ENCODE measurements at places on chromosomes 2 and 18.

- peak; percentile 14 for DNase-seq
Measured at GRCh38 chr2:100588071-100588786, 25.4 kb downstream of the PDCL3 start.

GRCh38 chr2:109331896-109332848, 203.2 kb downstream of the SH3RF3 start:
- DNase-seq = no peak

DNA sequence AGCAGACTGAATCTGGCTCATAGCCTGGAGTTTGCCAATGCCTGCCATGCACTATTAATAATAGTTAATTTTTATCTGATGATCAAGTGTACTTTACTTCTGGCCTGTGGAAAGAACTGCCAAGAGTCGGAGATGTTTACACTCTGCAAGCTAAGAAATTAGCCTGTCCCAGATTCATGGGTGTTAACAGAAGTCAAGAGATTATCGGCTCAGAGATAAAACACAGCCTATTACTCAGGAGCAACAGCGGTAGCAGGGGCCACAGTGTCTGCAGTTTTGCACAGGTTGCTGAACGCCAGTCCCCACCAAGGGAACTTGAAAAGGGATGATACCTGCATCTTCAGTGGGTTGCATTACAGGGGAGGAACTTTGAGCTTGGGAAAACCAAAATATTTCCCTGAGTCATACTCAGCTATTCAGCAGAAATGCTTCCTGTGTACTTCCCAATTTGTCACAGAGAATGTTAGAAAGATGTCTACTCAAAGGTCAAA, 4.3 kb upstream of the ADI1 start:
- DNase-seq = no peak

DNA sequence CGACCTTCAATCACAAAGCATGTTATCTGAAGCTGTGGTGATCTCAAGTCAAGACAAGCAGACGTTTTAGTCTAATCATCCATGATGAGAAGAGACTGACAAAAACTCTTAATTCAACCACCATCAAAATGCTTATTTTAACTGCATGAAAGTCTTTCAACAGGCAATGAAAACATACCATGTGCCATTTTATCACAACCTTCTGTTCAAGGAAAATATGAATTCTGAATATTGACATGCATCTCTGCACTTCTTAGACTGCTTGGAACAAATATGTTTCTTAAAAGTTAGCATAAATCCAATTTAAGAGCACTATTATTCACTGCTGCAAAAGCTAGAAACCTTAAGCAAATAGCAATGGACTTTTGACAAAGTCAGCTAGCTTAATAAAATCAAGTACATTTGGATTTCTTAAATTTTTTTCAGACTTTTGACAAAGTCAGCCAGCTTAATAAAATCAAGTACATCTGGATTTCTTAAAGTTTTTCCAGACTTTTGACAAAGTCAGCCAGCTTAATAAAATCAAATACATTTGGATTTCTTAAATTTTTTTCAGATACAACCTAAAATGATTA, 70.9 kb downstream of the OLA1 start:
- DNase-seq = no peak

GRCh38 chr18:13614641-13615288, 111.6 kb downstream of the FAM210A start:
- DNase-seq = no peak

GRCh38 chr18:63181706-63182309, 137.8 kb downstream of the BCL2 start:
- DNase-seq = no peak

GRCh38 chr2:75772908-75773630, 62.4 kb upstream of the GCFC2 start:
- DNase-seq = no peak

GRCh38 chr2:160721089-160722040, 227.8 kb upstream of the RBMS1 start:
- DNase-seq = peak; percentile 51

- DNase-seq = peak; percentile 91
Measured at GRCh38 chr18:48548011-48548771, 9.4 kb downstream of the CTIF start.

GRCh38 chr2:231212329-231212845, 14.0 kb downstream of the ARMC9 start:
- no peak for DNase-seq

DNA sequence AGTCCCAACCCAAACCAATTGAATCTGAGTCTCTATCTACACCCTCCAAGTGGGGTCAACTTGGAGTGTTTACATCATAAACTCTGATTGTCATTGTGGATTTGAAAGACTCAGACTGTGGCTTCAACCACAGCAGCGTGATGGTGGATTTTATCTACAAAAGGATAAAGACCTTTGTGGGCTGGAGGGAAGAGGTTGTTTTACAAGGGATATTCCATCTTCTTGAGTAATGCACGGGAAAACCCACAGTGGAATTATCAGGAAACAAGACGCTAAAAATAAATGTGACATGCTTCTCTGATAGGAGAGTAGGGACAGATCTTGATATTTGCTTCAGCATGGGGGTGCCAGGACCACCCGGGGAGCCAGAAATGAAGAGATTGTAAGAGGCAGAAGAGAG, 93.5 kb downstream of the LPIN1 start:
- DNase-seq = no peak

- DNase-seq = no peak
Measured at GRCh38 chr2:15222856-15223255, 338.3 kb downstream of the NBAS start.

DNA sequence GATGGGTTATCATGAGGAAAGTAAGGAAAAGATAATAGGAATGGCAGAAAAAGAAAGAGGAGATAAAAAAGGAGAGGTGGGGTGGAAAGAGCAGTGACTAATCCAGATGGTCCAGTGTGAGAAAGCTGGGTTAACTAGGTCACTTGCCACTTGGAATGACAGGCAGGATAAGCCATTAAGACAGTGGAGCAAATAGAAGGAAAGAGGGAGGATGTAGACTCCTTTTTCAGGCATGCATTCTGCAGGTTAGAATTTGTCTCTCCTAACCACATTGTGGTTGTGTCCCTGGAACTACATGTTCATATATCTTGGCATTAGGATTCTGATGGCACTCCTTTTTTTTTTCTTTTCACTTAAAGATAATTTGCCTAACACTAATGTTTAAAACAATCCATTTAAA, 13.4 kb upstream of the NEMP2 start:
- DNase-seq = no peak

DNA sequence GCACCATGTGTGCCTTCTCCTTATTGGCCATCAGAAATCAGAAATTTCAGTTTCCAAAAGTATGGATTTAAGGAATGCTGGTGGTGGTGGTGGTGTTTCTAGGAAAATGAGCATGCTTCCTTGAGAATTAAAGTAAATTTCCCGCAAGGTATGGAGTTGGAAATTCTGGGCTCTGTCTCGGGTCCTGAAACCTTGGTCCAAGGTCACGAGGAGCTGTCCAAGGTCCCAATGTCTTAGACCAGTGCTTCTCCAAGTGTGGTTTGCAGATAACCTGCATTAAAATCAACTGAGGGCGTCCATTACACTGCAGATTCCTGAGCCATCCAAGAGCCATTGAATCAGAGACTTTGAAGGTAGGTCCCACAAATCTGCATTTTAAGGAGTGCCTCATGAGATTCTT, 210.9 kb upstream of the PKDCC start:
- no peak for DNase-seq

GRCh38 chr2:24508878-24509277, 17.8 kb downstream of the NCOA1 start:
- DNase-seq = no peak

DNA sequence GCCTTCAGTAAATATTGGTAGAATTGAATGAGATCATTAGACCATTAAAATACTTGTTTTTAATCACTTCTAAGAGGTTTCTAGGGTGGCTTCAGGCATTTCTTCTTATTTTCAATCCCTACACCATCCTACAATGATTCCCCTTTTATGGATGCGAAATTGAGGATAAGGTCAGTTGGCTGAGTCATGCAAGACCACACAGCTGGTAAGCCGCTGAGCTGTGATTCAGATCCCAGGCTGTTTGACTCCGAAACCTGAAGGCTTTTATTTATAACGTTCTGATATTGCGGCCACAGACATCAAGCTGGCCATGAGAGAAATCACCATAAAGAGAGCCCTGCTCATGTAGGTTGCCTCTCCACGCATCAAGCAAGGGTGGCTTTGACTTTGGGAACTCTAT, 133.4 kb downstream of the VAPA start:
- DNase-seq = no peak

GRCh38 chr2:29010946-29011345, 29.8 kb downstream of the TOGARAM2 start:
- no peak for DNase-seq

DNA sequence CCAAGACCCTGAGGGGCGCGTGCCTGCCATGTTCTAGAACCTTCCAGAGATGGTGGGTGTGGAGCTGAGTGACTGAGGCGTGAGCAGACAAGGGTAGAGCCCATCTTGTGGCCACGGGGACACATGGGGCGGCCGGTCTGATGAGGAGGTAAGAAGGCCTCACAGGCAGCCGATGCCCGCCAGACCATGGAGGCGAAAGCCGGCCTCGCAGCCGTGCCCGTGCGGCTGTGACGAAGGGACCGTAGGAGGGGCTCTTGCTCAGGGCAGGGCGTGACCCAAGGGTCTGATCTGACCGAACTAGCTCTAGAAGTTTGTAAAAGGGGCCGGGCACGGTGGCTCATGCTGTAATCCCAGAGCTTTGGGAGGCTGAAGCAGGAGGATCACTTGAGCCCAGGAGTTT, 19.6 kb downstream of the D2HGDH start:
- no peak for DNase-seq

DNA sequence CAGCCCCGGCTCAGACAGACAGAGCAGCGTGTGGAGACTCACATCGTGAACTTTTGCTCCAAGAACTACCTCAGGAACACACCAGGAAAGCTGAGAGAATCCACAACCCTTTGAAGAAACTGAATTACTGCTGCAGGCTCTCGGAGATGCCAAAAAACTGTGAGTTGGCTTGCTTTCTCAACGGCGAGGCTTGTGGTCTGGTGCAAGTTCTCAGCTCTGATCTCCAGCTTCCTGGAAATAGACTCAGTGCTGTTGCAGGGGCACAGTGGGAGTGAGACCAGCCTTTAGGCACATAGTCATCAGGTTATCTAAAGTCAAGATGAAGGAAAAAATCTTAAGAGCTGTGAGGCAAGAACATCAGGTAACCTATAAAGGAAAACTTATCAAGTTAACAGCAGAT, 273.7 kb upstream of the LRATD1 start:
- no peak for DNase-seq

GRCh38 chr2:8004250-8004681, 677.6 kb upstream of the ID2 start:
- peak; percentile 78 for DNase-seq

- DNase-seq = no peak
Measured at GRCh38 chr2:214560176-214560575, 149.3 kb downstream of the VWC2L start.

GRCh38 chr18:25052511-25052921, 299.4 kb downstream of the ZNF521 start:
- no peak for DNase-seq

DNA sequence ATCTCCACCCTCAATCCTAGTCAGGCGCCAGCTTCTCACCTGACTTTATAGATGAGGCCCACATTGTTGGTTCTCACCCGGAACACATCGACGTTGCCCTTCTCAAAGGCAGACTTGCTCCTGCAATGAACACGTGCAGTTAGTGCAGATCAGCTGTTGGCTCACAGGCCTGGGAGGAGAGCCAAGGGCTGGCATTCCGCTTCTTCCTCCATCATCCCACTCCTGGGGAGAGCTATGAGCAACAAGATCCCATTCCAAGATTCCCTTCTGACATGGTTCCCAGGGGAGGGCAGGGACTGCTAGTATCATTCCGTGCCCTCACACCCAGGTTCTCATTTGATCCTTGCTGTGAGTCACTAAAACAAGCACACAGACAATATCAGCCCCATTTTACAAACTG, 15.1 kb downstream of the LOXHD1 start:
- DNase-seq = no peak

GRCh38 chr18:79396431-79397246, 909 bp downstream of the NFATC1 start:
- DNase-seq = no peak

- peak; percentile 83 for DNase-seq
Measured at GRCh38 chr2:101113441-101114267, 37.5 kb downstream of the TBC1D8 start.

- DNase-seq = no peak
Measured at GRCh38 chr2:146697307-146697706, 1147.5 kb upstream of the ACVR2A start.

DNA sequence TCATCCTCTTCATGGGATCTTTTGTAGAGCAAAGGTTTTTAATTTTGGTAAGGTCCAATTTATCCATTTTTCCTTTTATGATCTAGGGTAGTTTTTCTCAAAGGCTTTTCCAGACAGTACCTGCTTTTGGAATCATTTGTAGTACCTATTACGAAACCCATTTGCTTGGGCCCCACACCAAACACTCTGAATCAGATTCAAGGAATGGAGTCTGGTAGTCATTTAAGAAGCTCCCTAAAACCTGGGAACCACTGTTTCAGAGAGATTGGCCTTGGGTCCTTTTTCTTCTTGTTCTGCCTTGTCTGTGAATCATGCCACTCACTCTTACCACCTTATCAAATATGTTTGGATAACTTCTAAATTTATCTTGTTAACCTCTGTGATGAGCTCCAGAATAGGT, 40.3 kb downstream of the OSBPL6 start:
- peak; percentile 27 for DNase-seq

DNA sequence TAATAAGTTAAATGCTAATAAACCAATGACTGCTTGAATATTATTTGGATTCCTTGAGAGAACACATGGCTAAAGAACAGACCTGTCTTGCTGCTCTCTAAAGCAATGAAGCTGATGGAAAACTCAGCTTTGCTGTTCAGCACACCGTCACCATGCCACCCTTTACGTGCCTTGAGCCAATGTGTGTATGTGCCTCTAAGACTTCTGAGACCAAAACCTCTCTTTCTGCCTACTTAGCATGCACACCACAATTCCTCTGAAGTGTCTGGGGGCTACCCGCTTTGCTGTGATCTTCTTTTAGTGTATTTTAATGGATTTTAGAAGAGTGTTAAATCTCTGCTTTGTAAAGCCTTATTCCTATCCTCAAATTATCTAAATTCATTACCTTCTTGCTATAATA, 345.0 kb downstream of the DPP10 start:
- no peak for DNase-seq

Data from GM04503 (cell line).